ENCODE measurements at places on chromosomes 3 and 15. TPM values are rescaled to one million over a fixed set of nuclear protein-coding genes. Genes with fewer than 3 reads are reported as not detected.
A peak's percentile ranks its signal among the peaks of the same experiment; 100 is the strongest.

Gene LYSMD4
- 12.1 TPM for total RNA-seq

DNA sequence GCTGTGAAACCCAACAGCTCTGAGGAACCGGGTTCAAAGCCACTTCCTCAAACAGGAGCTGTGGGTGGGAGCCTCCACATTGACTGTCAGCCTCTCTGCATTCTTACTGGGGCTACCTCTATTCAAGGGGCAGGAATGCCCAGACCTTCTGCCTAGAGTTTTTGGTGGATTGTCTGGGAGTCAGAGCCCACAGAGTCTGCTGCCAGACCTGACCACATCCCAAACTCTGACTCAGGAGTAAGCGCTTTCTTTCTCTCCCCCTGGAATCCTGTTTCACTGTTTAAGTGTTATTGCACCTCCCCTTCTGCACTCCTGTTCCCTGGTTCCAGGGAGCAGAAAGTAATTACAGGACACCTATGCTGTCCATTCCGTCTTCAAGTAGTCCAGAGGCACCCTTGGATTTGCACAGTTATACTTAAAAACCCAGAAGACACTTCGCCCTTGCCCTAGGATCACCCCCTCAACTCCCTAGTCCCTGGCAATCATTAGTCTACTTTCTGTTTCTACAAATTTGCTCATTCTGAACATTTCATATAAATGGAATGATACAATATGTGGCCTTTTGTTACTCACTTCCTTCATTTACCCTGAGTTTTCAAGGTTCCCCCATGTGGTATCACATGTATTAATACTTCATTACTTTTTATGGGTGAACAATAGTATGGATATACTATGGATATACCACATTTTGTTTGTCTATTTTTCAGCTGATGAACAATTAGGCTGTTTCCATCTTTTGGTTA is 37.9 kb upstream of the TJP1 start:
- no peaks in the 10 kb centered on the region for H3K27me3 ChIP-seq
- H3K4me1 ChIP-seq: no peaks in the 10 kb centered on the region
- H3K36me3 ChIP-seq: no peaks in the 10 kb centered on the region
- no peak for DNase-seq

DNA sequence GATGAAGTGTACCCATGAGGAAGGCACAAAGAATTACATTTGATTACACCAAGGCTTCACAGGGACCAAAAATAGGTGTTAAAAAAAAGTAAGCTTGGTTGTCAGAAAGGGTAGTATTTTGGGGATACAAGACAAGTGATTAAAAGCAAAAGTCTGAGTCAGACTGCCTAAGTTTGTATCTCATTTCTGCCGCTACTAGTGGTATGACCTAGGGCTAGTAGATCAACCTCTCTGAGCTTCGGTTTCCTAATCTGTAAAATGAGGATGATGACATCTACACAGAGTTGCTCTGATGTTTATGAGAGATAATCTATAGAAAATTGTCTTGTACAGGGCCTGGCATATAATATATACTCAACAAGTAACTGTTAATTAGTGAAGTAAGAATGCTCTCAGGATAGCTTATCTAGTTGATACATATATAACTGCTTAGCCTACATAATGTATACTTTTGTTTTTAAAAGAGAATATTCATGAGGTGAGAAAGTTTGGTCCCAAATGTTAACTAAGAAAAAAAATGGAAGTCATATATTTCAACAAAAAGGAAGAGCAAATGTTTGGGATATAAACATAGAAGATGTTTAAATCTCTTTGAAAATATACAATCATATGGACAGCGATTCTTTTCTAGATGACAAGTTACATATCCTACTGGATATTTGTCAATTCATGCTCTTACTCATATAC is 163.0 kb upstream of the SLC2A2 start:
- no peaks in the 10 kb centered on the region for H3K36me3 ChIP-seq
- H3K4me3 ChIP-seq: no peak overlapping the region

Gene P2RY14
- total RNA-seq: 0.33 TPM

DNA sequence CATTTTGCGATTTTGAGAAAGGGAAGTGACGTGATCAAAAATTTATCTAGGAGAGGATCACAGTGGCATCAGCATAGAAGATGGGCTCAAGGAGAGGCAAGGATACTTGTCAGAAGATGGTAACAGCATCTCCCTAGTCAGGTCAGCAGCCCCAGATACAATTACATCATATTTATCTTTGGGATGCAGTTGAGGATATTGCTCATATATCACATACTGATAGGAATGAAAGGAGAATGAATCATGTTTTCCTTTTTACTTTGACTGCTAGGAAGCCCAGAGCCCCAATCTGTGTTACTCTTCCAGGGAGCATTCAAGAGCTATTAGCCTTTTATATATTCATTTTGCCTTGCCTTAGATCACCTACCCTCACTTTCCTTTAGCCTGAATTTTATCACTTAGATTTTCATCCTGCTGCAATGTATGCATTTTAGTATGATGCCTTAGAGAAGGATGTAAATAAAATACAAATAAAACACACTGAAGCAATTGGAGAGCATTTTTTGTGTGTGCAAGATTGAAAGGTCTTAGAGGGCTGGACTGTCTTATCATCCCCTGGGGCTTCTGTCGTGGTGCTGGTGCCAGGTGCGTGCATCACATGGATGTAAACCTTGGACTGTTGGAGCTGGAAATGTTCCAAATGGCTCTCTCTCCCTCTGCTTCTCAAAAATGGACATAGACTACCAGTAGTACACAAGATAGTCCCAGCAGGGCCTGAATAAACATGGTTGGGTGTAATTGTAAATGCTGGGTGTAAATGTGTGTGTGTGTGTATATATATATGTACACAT is 40.3 kb downstream of the CORO2B start:
- no peak overlapping the region for H3K4me3 ChIP-seq
- H3K27ac ChIP-seq: no peak overlapping the region
- no peaks in the 10 kb centered on the region for H3K36me3 ChIP-seq
- H3K27me3 ChIP-seq: no peaks in the 10 kb centered on the region
- peaks cover 16% of the 10 kb centered on the region for H3K4me1 ChIP-seq
- no peak for DNase-seq

- DNase-seq: no peak
- H3K4me1 ChIP-seq: no peaks in the 10 kb centered on the region
- H3K36me3 ChIP-seq: no peaks in the 10 kb centered on the region
- no peaks in the 10 kb centered on the region for H3K27me3 ChIP-seq
Observed at GRCh38 chr3:40494698-40495097, 11.1 kb upstream of the ZNF620 start.

DNA sequence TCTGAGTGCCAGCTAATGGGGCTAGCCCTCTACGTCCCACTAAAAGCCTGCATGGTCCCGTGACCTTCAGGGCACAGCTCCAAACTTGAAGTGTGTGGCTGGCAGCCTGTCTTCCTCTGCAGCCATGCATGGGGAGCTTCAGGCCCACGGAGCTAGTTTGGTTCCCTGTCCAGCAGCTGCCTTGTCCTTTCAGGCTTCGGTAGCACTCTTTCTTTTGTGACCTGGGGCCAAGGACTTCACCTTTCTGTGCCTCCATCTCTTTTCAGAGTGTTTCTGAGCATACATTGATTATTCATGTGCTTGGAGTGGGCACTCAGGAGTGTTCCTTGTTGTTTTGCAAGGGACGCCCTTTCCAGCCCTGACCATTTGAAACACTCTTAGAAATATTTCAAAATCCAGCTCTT is 155.2 kb downstream of the DNAJB8 start:
- no peak overlapping the region for H3K4me3 ChIP-seq
- no peak overlapping the region for H3K27ac ChIP-seq
- no peaks in the 10 kb centered on the region for H3K36me3 ChIP-seq
- H3K4me1 ChIP-seq: no peaks in the 10 kb centered on the region
- no peaks in the 10 kb centered on the region for H3K27me3 ChIP-seq
- DNase-seq: peak; percentile 19

- H3K27me3 ChIP-seq: no peaks in the 10 kb centered on the region
- no peaks in the 10 kb centered on the region for H3K36me3 ChIP-seq
- H3K4me1 ChIP-seq: peaks cover 49% of the 10 kb centered on the region
- no peak overlapping the region for H3K27ac ChIP-seq
- H3K4me3 ChIP-seq: no peak overlapping the region
Observed at GRCh38 chr3:127699416-127700300, 26.9 kb downstream of the ABTB1 start.

- DNase-seq: no peak
- H3K27ac ChIP-seq: no peak overlapping the region
- no peak overlapping the region for H3K4me3 ChIP-seq
- no peaks in the 10 kb centered on the region for H3K4me1 ChIP-seq
Observed at GRCh38 chr15:58200739-58201138, 62.6 kb downstream of the AQP9 start.

DNA sequence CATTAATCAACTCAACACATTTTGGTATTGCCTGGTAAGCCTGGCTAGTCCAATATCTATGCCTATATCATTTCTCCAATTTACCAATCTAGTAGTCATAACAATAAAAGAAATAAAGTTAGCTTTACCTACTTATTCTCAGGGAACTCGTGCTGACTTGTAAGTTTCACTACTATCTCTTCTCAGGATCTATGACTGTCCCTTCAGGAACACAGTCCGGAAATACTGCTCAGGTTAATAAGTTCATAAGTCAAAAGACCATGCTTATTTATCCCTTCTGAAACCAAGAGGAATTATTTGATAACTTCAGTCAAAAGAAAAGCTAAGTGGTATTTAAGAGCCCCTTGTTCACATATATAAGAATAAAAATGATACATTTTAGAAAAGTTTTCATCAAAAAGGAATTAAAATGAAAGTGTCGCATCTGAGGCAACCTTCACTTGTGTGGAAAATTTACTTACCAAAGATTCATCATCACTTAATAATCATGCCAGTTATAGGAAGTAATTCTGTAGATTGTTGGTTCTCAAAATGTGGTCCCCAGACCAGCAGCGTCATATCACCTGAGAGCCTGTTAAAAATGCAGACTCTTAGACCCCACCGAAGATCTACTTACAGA is 15.5 kb upstream of the THRB start:
- H3K27me3 ChIP-seq: no peaks in the 10 kb centered on the region
- H3K36me3 ChIP-seq: no peaks in the 10 kb centered on the region
- no peak overlapping the region for H3K27ac ChIP-seq
- H3K4me3 ChIP-seq: no peak overlapping the region
- H3K4me1 ChIP-seq: no peaks in the 10 kb centered on the region

Gene ZNF620
- total RNA-seq: 2.4 TPM

DNA sequence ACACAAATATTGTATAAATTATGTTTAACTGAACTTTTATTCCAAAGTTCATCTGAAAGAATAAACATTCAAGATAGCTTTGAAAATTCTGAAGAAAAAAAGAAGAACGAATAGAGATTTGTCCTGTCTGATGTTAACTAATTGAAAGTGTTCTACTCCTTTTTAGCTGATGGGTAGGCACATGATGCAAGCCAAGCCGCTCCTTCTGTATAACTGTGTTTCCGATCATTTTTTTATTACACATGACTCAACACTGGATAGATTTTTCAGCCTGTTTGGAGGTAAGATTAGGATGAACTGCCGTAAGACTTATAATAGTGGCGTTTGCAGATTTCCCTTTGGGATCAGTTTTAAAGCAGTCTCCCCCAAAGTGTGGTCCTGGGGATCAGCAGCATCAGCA is 19.0 kb downstream of the NSUN3 start:
- no peak overlapping the region for H3K27ac ChIP-seq
- H3K4me1 ChIP-seq: no peaks in the 10 kb centered on the region
- DNase-seq: no peak
- no peaks in the 10 kb centered on the region for H3K36me3 ChIP-seq
- H3K27me3 ChIP-seq: no peaks in the 10 kb centered on the region

Data from liver (tissue), 10 donors.